ENCODE measurements at places on chromosomes 13 and 19. TPM values are rescaled to one million over a fixed set of nuclear protein-coding genes. Genes with fewer than 3 reads are reported as not detected.
A peak's percentile ranks its signal among the peaks of the same experiment; 100 is the strongest.

Gene PPP1R12C
- total RNA-seq: 261 TPM

Gene TMEM59L
- total RNA-seq: not detected

Gene PGLYRP2
- not detected for total RNA-seq

Gene ERCC5
- 154 TPM for total RNA-seq

Gene APC2
- not detected for total RNA-seq

Gene CALR3
- total RNA-seq: not detected

Gene IL11
- not detected for total RNA-seq

Gene IRS2
- 24.1 TPM for total RNA-seq

GRCh38 chr13:95335667-95336066 is 34.4 kb upstream of the ABCC4 start:
- H3K4me3 ChIP-seq: no peak overlapping the region

DNA sequence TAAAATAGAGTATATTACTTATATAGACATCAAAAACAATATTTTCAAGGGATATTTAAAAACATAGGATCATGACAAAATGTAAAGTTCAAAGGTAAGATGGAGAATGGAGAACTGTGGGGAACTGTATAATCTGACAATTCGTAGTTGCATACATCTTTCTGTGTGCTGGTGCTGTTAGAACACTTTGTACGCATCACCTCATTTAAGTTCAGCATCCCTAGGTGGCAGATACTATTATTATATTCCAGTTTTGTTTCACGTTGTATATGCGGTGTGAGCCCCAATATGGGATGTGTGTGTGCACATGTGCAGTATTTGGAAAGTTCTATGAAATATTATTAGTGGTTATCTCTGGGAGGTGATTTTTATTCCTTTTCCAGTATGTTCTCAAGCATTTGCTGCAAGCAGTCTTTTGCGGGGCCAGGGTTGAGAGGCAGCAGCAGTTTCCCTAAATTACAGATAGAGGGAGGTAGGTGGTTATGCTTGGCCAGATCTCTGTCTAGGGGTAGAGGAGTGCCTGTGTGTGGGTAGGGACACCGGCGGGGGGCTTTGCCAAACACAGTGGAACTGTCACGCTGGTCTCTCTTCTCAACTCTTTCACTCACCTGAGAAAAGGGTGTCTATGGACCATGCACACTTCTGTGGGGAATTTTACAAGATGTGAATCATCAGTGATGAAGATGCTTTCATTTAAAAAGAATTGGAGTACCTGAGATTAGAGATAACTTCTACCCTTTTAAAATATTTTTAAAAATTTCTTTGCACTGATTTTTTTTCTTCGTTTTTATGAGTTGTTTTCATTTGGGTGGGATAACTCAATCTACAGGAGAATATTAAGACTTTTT is 55.6 kb upstream of the ALOX5AP start:
- H3K4me1 ChIP-seq: no peaks in the 10 kb centered on the region
- H3K27me3 ChIP-seq: no peaks in the 10 kb centered on the region
- no peak overlapping the region for H3K4me3 ChIP-seq
- H3K36me3 ChIP-seq: no peaks in the 10 kb centered on the region
- DNase-seq: peak; percentile 50

DNA sequence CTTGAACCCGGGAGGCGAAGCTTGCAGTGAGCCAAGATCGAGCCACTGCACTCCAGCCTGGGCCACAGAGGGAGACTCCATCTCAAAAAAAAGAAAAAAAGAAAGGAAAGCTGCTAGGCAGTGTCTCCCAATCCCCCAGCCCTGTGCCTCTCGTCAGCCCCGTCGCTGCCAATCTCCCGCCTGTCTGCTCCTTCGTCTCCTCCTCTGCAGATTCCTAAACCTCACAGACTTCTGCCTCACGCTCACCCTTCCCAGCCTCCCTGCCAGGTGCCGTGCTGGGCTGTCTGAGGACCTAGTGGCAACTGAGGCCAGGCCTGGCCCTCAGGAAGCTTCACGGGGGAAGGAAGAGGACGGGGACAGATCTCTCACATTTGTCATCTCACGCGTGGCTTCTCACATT is 21.5 kb downstream of the DPF1 start:
- H3K27ac ChIP-seq: no peak overlapping the region
- no peak overlapping the region for H3K4me3 ChIP-seq
- no peak for DNase-seq
- H3K36me3 ChIP-seq: peaks cover 95% of the 10 kb centered on the region

GRCh38 chr13:82747291-82747690 is 1135.0 kb downstream of the SLITRK1 start:
- H3K36me3 ChIP-seq: no peaks in the 10 kb centered on the region
- H3K4me3 ChIP-seq: no peak overlapping the region
- H3K4me1 ChIP-seq: no peaks in the 10 kb centered on the region
- no peak overlapping the region for H3K27ac ChIP-seq

- H3K27me3 ChIP-seq: no peaks in the 10 kb centered on the region
- H3K36me3 ChIP-seq: no peaks in the 10 kb centered on the region
- no peak for DNase-seq
- no peak overlapping the region for H3K27ac ChIP-seq
- no peak overlapping the region for H3K4me3 ChIP-seq
- H3K4me1 ChIP-seq: no peaks in the 10 kb centered on the region
Measured at GRCh38 chr13:59898066-59898465, 265.7 kb downstream of the DIAPH3 start.

DNA sequence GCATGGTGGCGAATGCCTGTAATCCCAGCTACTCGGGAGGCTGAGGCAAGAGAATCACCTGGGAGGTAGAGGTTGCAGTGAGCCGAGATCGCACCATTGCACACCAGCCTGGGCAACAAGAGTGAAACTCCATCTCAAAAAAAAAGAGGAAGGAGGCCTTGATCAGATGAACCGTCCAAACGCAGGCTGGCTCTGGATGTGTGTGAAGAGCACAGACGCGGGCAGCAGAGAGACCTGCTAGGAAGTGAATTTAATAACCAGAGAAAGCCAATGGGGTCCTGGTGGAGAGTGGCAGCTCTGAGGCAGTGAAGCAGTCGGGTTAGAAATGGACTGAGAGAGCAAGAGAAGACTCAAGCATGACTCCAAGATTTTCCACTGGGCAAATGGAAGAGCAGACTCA is 136.5 kb downstream of the RNF17 start:
- DNase-seq: no peak
- no peak overlapping the region for H3K4me3 ChIP-seq
- no peaks in the 10 kb centered on the region for H3K4me1 ChIP-seq

GRCh38 chr19:10640361-10640760 is 13.8 kb upstream of the ILF3 start:
- no peaks in the 10 kb centered on the region for H3K27me3 ChIP-seq
- DNase-seq: no peak
- peaks cover 76% of the 10 kb centered on the region for H3K4me1 ChIP-seq
- peaks cover 85% of the 10 kb centered on the region for H3K36me3 ChIP-seq
- no peak overlapping the region for H3K27ac ChIP-seq
- no peak overlapping the region for H3K4me3 ChIP-seq

- H3K4me1 ChIP-seq: peaks cover 5% of the 10 kb centered on the region
- H3K27ac ChIP-seq: no peak overlapping the region
- no peak for DNase-seq
- H3K4me3 ChIP-seq: no peak overlapping the region
- no peaks in the 10 kb centered on the region for H3K27me3 ChIP-seq
Measured at GRCh38 chr13:113874579-113875428, 10.9 kb upstream of the GAS6 start.

DNA sequence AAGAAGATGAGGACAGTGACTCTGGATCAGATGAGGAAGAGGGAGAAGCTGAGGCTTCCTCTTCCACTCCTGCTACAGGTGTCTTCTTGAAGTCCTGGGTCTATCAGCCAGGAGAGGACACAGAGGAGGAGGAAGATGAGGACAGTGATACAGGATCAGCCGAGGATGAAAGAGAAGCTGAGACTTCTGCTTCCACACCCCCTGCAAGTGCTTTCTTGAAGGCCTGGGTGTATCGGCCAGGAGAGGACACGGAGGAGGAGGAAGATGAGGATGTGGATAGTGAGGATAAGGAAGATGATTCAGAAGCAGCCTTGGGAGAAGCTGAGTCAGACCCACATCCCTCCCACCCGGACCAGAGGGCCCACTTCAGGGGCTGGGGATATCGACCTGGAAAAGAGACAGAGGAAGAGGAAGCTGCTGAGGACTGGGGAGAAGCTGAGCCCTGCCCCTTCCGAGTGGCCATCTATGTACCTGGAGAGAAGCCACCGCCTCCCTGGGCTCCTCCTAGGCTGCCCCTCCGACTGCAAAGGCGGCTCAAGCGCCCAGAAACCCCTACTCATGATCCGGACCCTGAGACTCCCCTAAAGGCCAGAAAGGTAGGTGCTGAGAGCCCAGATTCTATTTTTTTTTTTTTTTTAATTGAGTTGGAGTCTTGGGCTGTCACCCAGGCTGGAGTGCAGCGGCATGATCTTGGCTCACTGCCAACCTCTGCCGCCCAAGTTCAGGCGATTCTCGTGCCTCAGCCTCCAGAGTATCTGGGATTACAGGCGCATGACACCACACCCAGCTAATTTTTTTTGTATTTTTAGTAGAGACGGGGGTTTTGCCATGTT is 2.3 kb downstream of the PPP1R15A start:
- peaks cover 56% of the 10 kb centered on the region for H3K36me3 ChIP-seq
- H3K4me3 ChIP-seq: peak overlapping the region; percentile 100
- H3K27me3 ChIP-seq: no peaks in the 10 kb centered on the region
- peak; percentile 61 for DNase-seq
- peaks cover 70% of the 10 kb centered on the region for H3K4me1 ChIP-seq

DNA sequence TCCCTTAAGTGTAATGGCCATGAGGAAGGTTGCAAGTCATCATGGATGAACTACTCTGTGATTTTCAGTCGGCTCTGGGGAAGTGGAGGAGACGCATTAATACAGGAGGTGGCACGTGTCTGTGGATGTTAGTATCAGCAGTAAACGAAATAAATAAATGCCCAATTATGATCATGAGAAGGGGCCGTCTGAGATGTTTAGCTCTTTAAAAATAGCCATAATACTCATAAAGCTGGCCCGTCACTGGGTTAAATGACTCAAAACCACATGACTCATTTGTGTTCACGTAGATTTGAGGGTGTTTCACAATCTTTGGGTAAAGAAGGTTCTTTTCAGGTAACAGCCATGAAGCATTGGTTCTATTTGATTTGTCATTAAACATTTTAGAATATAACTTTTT is 620.6 kb downstream of the GPC6 start:
- no peak overlapping the region for H3K4me3 ChIP-seq
- H3K27ac ChIP-seq: no peak overlapping the region
- no peak for DNase-seq
- no peaks in the 10 kb centered on the region for H3K36me3 ChIP-seq
- H3K4me1 ChIP-seq: no peaks in the 10 kb centered on the region
- H3K27me3 ChIP-seq: no peaks in the 10 kb centered on the region

DNA sequence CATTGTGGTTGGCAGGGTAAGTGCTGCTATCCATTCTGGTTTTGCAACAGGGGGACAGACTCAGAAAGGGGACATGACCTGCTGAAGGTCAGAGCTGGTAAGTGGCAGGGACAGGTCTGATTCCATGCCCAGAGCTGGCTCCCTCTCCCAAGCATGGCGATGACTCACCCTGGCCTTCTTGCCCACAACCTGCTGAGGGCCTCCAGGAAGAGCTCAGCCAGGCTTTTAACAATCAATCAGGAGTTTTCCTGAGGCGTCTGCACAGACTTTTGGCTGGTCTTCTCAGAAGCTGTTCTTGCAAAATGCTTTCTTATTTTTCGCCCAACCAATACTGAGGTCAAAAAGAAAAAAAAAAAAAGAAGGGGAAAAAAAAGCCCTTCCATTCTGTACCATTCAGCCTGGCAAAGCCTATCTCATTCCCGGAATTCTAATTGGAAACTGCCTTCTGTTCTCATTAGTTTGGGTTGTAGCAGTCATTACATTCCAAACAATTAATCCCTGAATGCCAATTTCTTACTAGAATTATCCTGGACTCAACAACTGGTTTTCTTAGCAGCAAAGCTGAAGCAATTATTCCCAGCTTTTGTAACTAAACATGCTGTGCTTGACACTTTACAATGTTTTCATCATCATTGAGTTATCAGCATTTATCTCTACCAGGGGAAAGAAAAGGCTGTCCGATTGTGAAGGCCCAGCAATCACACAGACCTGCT is 17.7 kb downstream of the SIAH3 start:
- H3K27ac ChIP-seq: no peak overlapping the region
- H3K27me3 ChIP-seq: no peaks in the 10 kb centered on the region
- peak; percentile 62 for DNase-seq
- H3K36me3 ChIP-seq: no peaks in the 10 kb centered on the region
- no peak overlapping the region for H3K4me3 ChIP-seq
- peaks cover 25% of the 10 kb centered on the region for H3K4me1 ChIP-seq

DNA sequence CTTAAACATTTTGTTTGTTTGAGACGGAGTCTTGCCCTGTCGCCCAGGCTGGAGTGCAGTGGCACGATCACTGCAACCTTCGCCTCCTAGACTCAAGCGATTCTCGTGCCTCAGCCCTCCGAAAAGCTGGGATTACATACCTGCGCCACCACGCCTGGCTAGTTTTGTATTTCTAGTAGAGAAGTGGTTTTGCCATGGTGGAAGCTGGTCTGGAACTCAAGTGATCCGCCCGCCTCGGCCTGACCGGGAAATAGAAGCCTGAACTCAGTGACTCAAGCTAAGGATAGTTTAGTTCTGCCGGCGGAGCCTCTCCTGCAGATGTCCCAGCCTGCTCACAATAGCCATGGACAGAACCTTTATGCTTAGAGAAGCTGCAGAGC is 53.0 kb upstream of the ZNF254 start:
- peaks cover 32% of the 10 kb centered on the region for H3K4me1 ChIP-seq
- peak overlapping the region; percentile 92 for H3K27ac ChIP-seq
- DNase-seq: peak; percentile 60

GRCh38 chr13:20550799-20551198 is 16.2 kb upstream of the IFT88 start:
- H3K27me3 ChIP-seq: no peaks in the 10 kb centered on the region
- no peaks in the 10 kb centered on the region for H3K36me3 ChIP-seq
- no peak overlapping the region for H3K27ac ChIP-seq

- no peaks in the 10 kb centered on the region for H3K27me3 ChIP-seq
- no peaks in the 10 kb centered on the region for H3K4me1 ChIP-seq
- no peaks in the 10 kb centered on the region for H3K36me3 ChIP-seq
- H3K4me3 ChIP-seq: peak overlapping the region; percentile 5
Measured at GRCh38 chr13:92767468-92767867, 459.1 kb upstream of the GPC6 start.

- no peak for DNase-seq
- H3K4me1 ChIP-seq: no peaks in the 10 kb centered on the region
- H3K36me3 ChIP-seq: no peaks in the 10 kb centered on the region
- H3K27me3 ChIP-seq: no peaks in the 10 kb centered on the region
- no peak overlapping the region for H3K4me3 ChIP-seq
Measured at GRCh38 chr13:99774644-99775043, 196.9 kb downstream of the ZIC5 start.
